H7 (cell line): ENCODE measurements at places on chromosomes 4 and X.
A peak's percentile ranks its signal among the peaks of the same experiment; 100 is the strongest.

- no peak for DNase-seq
These were observed 191.8 kb upstream of the CXorf66 start for GRCh38 chrX:140157143-140157542.

DNA sequence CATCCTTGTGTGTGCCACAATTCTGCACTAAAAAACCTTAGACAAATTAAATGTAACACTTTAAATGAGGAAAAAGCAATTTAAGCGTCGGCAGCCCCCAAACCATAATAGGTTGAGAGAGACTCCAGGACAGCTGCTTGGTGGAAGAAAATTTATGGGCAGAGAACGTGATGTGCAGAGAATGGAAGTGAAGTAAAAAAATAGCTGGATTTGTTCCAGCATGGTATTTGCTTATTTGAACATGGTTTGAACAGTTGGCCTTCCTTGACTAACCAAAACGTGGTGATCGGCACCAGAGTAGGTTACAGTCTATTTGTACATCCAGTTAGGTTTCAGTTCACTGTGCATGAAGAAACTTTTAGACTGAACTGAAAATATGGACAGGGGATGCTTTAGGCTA, 343.0 kb upstream of the CPEB2 start:
- DNase-seq, result no peak

DNA sequence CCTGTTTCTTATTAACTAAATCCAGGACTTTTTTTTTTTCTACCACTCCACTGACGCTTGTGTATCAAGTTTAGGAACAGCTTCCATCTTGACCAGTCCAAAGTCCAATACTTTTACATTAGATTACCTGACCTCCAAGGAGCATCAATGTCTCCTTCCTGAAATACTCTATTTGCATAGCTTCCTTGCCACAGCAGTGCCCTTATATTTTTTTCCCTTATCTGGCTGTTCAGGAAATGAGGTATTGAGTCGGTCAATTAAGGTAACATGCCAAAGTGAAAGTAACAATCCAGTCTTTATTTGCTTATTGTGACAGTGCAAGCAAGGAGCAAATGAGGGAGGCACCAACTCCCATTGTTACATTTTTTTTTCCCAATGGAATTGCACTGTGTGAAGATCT, 730.8 kb upstream of the NDST4 start:
- no peak for DNase-seq

- no peak for DNase-seq
These were observed 39.1 kb upstream of the NSUN7 start for GRCh38 chr4:40710484-40711254.

- DNase-seq, result no peak
These were observed 23.2 kb downstream of the CXorf58 start for GRCh38 chrX:23930894-23931604.

- peak; percentile 42 for DNase-seq
These were observed 88.4 kb downstream of the LRP2BP start for GRCh38 chr4:185307136-185307950.

DNA sequence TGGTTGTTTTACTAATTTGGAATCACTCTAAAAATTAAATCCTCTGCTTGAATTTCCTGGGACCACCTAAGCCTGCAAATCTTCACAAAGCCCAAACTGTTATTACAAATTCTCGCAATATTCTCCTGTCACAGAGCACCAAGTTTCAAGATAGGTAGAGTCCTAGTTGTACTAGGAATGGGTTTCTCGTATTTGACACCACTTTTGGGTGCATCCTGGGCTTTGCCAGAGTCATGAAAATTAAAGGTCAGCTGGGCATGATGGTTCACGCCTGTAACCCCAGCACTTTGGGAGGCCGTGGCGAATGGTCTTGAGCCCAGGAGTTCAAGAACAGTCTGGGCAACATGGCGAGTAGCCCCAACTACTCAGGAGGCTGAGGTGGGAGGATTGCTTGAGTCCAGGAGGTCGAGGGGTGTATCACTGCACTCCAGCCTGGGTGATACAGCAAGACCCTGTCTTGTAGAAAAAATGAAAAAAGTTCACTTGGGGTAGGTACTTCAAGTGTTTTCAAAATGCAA, 30.6 kb upstream of the MANBA start:
- DNase-seq, result no peak

- DNase-seq, result no peak
These were observed 192.1 kb downstream of the PTTG2 start for GRCh38 chr4:38152305-38152704.

DNA sequence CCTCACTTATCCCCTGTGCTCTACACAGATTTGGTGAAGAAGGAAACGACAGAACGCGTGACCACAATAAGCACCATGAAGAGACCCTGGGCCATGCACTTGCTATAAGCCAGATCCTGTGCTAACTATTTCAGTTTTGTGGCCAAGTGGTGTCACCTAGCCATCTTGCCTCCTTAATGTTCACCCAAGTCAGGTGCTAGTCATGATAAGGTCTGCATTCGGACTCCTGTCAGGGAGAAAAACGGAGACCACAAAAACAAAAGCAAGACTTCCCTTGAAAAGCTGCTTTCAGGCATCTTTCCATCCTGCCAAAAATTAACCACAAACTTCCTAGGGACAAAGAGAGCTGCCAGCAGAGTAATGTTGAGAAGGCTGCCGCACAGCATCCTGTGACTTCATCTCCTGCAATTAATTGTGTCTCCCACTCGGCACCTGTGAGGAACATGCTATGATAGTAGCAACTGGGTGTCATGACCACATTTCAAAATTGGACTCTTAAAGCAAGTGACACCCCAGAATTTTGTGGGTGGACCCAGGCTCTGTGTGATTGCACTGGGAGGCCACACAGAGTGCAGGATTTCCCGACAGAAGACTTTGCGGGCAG, 8.8 kb upstream of the IDS start:
- no peak for DNase-seq

DNA sequence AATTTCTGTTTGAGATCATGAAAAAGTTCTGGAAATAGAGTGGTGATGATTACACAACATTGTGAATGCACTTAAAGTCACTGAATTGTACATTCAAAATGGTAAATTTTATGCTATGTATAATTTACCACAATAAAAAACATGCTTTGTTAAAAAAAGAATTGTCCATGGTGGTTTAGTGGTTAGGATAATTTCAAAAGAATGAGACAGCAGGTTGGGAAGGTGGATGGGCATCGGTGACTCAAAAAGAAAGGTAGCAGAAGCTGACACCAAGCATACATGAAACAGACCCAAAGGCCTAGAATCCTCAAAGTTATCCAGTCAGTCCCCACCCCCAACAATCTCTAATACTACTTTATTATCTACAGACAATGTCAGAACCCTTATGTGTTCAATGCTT, 91.1 kb downstream of the MSN start:
- DNase-seq, result no peak

DNA sequence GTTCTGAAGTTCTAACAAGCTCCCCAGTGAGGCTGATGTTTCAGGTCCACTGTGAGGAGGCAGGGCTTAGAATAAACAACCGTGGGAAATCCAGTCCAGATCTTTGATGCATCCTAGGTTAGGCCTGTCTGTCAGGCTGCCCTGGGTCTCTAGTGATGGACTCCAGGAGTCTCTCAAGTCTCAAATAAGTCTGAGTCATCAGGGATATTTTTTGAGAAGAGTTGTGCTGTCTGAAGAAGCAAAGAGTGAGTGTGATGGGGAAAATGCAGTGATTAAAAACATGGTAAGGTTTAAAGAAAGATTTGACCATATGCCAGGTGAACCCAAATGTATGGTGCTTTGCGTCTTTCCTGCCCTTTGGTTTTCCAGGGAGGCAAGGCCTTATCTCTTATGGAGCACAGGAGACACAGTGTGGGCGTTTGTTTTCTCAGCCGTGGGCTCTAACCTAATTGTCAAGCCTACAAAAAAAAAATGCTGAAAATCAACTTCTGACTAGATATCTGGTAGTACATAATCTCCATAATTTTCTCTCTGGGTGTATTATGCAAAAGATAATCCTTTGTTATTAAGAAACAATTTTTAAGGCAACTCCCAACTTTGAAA, 100.7 kb downstream of the PTTG2 start:
- DNase-seq, result no peak

- no peak for DNase-seq
These were observed 141.7 kb downstream of the PAPSS1 start for GRCh38 chr4:107578321-107578720.

DNA sequence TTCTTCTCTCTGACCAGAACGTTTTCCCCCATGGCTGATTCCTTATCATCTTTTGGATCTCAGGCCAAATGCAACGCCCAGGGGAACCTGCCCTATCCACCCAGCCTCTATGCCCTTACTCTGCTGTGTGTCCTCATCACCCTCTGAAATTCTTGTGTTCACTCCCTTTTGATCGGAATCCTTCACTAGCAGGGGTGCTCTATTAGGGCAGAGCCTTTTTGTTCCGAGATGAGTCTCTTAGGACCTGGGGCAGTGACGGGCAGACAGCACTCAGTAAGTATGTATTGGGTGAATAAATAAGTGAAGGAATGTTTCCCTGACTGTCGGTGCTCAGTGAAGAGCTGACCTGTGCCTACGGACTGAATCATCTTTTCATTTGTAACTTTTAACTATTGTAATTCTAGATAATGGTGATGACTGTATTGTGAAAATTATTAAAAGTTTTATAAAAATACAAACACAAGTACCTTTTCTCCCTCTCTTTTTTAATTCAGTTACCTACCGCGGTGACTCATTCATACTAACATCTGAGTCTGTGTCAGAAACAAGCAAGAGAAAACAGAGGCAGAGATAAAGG, 4.8 kb upstream of the TENM3 start:
- DNase-seq, result no peak

GRCh38 chr4:101763576-101763975, 27.0 kb upstream of the BANK1 start:
- no peak for DNase-seq

GRCh38 chr4:139083607-139083955, 68.0 kb downstream of the NOCT start:
- peak; percentile 78 for DNase-seq

- no peak for DNase-seq
These were observed 114.3 kb downstream of the GABRB1 start for GRCh38 chr4:47145630-47146029.

GRCh38 chr4:15361529-15361928, 66.3 kb upstream of the C1QTNF7 start:
- no peak for DNase-seq

GRCh38 chr4:98275145-98275544, 14.0 kb downstream of the RAP1GDS1 start:
- DNase-seq, result no peak

GRCh38 chr4:121154103-121154515, 10.0 kb downstream of the TNIP3 start:
- DNase-seq, result no peak

DNA sequence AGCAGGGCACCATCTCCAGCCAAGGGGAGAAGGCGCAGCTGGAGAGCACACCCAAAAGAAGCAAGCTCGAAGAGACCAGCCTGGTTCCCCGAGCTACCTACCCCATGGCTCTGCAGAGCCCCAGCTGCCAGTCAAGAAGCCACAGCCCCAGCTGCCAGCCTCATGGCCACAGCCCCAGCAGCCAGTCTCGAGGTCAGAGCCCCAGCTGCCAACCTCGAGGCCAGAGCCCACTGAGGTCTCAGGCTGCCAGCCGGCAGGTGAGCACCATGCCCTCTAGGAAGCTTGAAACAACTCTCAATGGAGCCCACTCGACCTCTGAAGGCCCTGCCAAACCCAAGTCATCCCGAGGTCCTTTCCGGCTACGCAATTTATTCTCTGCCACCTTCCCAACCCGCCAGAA, 27.0 kb upstream of the PRPS1 start:
- no peak for DNase-seq

DNA sequence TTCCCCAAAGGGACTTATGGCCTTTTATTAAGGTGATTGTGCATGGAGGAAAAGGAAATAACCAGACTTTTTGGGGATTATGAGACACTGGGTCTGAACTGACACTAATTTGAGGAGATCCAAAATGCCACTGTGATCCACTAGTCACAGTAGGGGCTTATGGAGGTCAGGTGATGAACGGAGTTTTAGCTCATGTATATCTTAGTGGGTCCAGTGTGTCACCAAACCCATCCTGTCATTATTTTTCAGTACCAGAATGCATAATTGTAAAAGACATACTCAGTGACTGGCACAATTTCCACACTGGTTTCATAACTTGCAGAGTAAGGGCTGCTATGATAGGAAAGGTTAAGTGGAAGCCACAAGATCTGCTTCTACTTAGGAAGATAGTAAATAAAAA, 131.3 kb downstream of the RTL3 start:
- DNase-seq, result no peak

DNA sequence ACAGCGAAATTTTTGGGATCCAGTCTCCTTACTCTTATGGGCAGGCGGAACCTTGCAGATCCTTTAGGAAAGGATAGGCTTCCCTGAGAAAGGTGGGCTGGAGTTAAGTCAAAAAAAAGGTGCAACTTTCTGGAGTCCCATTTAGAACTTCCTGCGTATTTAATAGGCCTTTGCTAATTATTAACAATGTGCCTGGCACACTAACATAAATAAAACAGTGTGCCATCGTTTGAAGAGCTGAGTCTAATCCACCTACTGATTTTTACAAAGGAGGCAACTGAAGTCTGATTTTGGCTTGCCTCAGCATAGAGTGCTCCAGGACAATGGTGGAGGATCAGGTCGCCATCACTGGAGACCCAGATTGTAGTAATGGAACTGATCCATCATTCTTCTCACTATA, 15.7 kb downstream of the PLS3 start:
- no peak for DNase-seq

DNA sequence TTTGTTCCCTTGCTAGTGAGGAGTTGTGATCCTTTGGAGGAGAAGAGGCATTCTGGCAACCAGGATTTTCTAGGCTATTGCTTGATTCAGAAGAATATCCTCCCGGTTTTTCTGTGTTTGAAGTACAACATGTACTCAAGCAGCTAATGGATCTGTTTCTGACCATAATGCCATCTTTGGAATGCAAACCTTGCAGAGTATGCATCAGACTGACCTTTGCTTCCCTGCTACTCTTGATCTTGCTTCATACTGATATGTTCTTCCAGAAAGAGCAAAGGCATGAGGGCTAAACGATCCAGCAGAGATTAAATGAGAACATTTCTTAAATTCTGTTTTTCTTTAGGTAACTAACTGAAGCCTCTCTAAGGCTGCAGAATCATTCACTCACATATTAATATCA, 265.4 kb upstream of the SLC7A11 start:
- no peak for DNase-seq

DNA sequence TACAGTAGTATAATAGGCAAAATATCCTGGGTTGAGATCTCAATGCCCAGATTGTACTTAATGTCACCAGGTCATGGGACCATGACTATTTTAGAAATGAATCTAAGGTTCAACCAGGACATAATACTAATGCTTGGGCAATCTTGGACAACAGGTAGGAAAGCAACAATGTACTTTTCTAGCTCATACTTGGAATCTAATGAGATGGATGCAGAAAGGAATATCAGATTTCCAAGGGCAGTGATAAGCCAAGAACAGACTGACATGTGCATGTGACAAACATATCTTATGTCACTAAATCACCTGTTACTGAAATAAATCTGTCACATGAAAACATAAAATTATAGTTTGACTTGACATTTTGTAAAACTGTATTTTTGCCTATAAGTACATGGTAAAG, 51.1 kb downstream of the RPS6KA3 start:
- DNase-seq, result no peak

DNA sequence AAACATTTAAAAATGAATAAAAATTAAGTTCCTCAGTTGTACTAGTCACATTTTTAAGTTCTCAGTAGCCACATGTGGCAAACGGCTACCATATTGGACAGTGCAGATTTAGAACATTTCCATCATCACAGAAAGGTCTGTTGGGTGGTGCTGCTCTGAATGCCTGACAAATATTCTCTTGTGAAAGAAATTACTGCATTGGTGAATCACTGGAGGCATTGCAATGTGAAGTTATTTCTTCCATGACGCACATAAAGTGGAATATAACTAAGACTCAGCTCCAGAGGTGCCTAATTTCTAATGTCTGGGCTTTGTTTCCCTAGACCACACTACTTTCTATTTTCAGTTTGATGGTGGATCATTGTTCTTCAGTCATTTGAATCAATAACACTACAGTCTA, 44.9 kb downstream of the CLNK start:
- DNase-seq, result no peak
